SW480 (cell line): ENCODE measurements at places on chromosomes 4 and X.

GRCh38 chr4:82428526-82428968 lies 1.7 kb downstream of the HNRNPDL start:
- DNase-seq, result no peak

- DNase-seq, result no peak
Measured at GRCh38 chrX:18649498-18649951, 22.4 kb downstream of the RS1 start.

DNA sequence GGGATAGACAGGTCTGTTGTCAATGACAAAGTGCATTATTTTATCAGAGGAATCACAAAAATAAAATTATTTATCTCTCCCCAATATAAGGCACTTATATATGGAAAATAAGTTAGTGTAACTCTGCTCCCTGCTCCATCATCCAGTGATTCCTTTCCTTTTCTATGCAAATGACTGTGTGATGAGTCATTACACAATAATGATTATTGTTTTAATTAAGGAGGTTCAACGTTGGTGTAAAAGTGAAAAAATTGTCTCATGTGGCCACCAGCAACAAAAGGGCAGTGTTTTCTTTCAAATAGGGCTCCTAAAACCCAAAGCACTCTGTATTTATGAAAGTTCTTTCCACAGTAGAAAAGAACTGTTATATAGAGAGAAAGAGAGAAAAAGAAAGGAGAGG lies 16.7 kb downstream of the SLC7A11 start:
- DNase-seq, result no peak

DNA sequence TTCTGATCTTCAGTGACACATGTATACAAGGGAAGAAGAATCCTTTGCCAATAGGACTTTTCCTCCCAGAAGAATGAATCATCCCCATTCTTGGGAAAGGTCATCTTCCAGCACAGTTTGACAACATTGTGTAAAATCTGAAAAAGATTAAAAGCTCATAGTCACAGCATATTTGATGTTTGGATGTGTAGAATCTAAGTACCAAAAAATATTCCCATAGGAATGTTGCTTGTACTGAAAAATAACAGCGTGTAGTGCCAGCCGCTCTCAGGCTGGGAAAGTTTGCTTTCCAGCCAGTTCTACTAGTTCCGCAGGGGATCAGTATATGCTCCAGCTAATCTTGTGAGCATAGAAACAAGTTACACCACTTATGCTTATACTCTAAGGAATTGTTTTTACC lies 74.7 kb upstream of the IL13RA1 start:
- DNase-seq, result no peak

GRCh38 chr4:6926681-6927478 lies 17.3 kb downstream of the TBC1D14 start:
- DNase-seq, result no peak

DNA sequence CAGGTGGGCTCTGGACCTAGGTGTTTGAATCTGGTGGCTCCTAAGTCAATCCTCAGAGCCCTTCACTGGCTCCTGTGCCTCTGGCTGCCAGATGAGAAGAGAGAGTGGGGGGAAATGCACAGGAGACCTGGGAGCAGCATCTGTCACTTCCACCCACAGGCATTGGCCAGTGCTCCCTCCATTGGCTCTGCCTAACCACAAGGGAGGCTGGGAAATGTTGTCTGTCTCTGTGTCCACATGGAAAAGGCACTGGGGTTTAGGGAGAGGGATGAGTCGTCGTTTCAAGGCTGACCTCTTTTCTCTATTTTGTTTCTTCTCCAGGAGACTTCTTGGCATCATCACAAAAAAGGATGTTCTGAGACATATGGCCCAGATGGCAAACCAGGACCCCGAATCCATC lies 76.4 kb downstream of the CLCN4 start:
- DNase-seq, result no peak

DNA sequence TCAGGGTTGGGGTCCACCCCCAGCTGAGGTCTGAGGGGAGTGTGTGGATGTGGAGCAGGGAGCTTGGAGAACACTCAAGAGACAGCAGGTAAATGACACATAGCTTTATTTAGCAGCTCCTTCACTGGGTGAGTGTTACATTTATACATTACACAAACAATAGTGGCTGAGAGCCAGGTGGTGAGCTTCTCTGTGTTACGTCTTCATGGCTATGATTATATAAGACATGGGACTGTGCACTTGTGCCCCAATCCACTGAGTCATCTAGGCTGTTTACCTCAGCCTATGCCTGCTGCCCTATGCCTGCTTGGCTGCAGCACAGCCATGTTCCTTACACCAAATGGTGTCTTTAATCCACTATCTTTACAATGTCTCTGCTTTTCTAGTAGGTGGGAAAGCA lies 459.6 kb downstream of the AFF2 start:
- no peak for DNase-seq

- DNase-seq, result no peak
Measured at GRCh38 chrX:97238632-97239031, 354.9 kb downstream of the RPA4 start.

DNA sequence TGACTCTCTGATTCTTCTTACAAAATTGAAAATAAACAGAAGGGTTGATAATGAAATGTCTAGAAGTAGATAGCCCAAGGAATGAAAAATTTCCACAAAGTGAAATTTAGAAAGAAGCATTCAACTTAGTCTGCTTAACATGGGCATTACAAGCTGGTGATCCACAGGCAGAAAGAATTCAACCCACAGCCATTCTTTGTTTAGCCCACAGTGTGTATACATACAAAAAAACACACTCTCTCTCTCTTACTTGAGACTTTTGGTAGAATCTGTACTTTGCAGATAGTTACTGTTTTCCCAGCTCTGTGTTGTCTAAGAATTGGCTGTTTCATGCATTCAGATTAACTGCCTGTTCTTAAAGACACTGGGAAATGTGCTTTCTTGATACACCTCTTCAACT lies 159.8 kb downstream of the SLC4A4 start:
- DNase-seq, result no peak

- DNase-seq, result no peak
Measured at GRCh38 chr4:143403553-143403820, 66.8 kb downstream of the GAB1 start.

- DNase-seq, result no peak
Measured at GRCh38 chr4:7780751-7781348, 158.8 kb downstream of the AFAP1 start.

GRCh38 chr4:102298716-102299115 lies 46.6 kb downstream of the SLC39A8 start:
- no peak for DNase-seq

DNA sequence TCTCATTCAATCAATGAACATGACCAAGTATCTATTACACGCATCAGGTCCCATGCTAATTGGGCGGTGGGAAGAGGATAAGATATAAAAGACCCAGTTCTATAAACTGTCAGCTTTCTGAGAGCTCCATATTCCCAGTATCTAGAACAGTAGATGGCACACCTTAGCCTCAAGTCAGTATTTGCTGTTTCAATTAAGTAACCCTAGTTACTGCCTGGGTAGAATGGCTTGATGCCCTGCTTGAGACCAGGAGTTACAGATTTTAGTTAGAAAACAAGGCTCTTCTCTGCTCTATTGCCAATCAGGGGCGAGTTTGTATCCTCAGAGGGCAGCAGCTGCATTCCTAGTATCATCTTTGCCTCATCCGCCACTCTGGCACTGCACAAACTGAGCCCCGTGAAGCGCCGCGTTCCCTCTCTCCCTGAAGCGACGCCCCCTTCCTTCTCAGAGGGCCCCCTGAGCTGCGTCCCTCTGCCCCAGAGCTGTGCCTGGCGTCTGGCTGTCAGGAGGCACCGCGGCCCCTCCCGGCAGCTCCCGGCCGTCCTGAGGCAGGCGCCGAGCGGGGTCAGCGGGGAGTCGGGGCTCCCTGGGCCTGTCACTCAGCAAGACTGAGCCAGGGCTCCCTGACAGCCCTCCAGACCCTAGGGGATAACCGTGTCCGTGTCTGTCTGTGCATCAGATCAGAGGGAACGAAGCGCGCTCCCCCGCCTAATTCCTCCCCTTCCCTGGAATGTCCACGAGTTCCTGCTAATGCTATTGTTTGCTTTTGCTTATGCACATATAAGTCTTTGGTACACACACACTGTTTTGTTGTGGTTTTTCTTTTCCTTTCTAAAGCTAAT lies 212.4 kb upstream of the TTC29 start:
- peak; percentile 68 for DNase-seq

DNA sequence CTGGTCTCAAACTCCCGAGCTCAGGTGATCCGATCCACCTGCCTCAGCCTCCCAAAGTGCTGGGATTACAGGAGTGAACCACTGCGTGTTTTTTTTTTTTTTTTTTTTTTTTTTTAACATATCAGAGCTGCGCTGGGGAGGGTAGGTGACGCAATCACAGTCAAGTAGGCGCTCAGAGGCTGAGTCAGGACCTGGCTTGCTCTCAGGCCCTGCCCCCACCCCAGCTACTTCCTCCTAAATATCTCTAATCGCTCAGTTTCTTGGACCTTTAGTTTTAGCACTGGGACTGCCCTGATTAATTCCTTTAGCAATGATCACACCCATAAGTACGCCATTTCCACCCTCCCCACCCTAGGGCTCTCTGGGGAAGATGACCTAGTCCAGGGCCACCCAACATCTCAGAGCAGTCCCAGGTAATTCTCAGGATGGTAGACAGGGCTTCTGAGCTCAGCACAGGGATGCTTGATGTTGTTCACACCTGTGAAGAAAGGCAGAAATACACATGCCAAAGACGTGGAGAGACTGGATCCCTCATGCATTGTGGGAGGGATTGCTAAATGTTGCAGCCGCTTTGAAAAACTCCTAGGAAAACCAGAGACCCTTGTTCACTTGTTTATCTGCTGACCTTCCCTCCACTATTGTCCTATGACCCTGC lies 50.2 kb downstream of the DDX3X start:
- peak; percentile 89 for DNase-seq

- no peak for DNase-seq
Measured at GRCh38 chrX:72652082-72652481, 62.0 kb downstream of the PHKA1 start.

DNA sequence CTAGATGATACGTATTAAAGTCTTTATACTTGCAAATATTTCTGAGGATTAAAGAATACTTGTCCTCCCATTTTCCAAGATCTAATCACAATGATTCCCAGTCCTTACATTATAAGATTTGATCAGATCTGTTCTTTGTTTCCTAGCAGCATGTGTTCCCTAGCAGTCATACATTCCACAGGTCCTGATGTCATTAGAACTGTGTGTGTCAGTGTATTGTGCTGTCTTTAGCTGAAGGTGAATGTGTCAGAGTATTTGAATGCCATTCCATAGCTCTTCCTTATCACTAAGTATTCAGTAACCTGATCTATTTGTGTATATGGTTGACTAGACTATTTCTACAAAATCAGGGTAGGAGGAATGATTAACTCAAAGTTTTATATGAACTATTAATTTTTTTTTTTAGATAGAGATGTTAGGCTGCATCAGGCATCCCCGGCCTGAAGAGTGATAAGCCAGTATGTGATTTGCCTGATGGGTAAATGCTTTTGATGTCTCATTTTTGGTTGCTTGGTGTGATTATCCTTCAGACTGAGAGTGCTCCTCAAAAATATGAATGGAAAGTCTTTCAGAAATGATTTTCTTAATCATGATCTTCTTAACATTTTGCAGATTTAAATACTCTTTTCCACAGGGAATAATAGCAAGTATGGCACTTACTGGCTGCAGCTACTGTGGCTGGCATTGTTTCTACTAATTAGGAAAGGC lies 4.4 kb downstream of the ADGRL3 start:
- DNase-seq, result peak; percentile 0

DNA sequence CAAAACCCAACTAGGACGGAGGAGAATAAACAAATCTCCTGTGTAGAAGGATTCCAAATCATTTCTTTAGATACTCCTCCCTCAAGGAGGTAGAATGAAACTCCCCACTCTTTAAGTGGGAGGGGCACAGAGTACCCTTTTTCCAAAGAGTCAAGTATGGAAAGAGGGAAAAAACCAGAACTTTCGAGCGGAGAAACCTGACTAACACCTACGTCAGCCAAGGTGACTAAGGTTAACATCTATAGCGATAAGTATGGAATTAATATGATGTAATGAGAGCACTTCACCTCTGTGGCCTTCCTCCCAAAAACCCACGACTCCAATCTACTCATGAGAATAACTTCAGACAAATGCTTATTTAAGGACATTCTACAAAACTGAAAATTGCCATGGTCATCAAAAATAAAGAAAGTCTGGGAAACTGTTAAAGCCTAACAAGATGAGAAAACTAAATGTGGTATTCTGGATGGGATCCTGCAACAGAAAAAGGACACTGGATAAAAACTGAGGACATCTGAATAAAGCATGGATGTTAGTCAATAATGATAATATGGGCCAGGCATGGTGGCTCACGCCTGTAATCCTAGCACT lies 157.0 kb upstream of the MAP3K15 start:
- no peak for DNase-seq
